ENCODE measurements at places on chromosomes 2 and 18.

- no peak for DNase-seq
Measured at GRCh38 chr2:174597009-174597344, 627 bp downstream of the WIPF1 start.

DNA sequence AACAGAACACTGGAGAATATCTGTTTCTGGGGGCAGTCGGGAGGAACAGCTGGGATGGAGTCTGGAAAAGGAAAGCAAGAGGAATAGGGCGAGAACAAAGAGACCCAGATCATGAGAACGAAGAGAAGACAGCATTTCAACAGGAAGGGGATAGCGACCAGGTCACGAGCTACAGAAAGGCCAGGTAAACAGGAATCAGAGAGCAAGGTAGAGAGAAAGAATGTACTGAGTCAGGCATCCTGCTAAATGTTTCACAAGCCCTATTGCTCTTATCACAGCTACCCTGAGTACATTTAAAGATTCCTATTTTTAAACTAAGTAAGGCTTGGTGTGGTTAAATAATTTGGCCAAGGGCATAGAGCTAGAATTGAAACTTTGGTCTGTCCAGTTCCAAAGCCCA, 254.9 kb upstream of the RAB12 start:
- no peak for DNase-seq

DNA sequence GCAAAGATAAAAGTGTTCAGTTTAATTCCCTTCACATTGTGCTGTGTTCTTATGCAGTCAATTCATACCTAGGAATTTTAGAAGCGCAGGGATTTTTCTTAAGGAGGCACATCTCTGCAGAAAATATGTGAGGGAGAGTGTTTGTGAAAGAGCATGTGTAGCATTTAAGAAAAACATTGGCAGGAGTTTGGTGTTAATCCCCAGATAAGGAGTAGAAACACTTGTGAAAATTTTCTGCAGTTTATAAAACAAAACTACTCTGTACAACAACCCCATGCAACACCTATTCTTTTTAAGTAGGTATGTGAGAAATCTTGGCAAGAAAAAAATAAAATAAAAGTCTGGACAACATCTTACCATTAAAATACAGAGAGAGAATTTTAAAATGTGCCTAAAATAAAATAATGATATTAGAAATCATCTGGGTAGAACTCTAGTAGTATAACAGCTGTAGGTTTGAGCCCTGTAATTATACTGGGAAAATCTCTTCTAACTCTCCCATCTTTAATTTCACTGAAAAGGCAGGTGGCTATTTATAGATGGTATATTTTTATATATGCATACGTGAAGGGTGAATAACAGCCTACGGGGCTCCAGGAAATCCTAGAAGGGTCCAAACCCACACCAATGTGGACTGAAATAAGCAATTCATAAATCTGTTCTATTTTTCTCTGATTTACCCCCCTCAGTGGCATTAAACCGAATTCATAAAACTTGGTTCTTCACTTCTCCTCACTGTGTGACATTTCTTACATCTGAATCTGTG, 6.6 kb downstream of the FZD7 start:
- DNase-seq: no peak

DNA sequence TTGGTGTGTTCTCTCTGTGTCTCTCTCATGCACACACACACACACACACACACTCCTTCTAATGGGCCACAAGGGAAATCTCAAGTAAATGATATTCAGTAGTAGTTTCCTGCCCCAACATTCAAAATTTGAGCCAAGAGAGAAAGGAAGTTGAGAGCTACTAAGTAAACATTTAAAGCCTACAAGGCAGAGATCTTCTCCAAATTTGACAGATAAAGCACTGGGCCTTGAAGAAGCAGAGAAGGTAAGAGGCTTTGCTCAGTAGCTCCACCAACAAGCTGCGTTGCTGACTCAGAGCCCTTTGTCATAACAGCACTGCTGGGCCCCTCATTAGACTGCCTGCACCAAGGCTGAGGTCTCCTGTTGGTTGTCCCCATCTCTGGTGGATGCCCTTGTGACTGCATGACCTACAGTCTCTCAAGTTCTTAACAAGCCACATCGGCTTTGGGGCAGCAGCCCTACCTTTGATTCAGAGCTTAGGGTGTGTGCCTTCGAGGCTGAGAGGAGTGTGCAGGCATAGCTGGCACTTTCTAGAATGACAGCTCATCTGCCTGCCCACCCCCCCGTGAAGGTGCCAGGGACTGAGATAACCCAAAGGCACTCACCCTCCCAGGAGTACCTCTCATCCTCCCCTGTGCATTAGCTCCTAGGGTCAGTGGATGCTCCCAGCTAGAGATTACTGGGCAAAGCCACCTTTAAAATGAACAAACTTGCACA, 32.3 kb upstream of the NEB start:
- DNase-seq: no peak

DNA sequence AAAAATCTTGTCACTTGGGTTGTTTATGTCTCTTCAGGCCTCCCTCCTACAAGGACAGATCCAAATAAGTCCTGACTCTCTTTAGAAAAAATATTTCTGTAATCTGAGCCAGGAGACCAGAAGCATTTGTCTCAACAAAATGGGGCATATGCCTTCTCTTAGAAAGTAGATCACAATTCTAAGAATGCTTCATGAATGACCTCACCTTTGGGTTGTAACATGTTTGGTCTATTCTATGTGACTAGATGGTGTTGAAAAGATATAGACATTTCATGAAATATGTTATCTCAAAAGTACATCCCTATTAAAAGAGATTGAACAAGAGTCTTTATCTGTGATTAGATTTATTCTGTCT, 159.0 kb upstream of the SETBP1 start:
- no peak for DNase-seq

GRCh38 chr18:63185984-63186383, 133.6 kb downstream of the BCL2 start:
- no peak for DNase-seq

DNA sequence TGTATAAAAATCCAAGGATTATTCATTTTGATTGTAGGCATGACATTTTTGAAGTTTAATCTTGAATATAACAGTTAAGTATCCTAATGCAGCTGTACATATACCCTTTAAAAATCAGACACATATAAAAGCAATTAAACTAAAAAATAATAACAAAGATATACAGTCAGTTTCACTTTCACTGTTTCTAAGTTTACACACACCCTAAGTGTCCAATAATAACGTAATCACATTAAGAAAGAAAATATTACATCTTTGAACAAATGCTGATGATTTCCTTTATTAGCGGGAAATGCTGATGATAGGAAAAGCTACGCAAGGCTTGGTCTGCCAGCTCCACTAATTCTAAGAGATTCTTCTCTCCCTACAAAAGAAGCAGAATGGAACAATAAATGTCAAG, 38.8 kb downstream of the RTTN start:
- DNase-seq: no peak
